BE2C (cell line): ENCODE measurements at places on chromosomes 2 and 18.

GRCh38 chr2:35410431-35411061, 945.0 kb upstream of the CRIM1 start:
- peak; percentile 66 for DNase-seq

DNA sequence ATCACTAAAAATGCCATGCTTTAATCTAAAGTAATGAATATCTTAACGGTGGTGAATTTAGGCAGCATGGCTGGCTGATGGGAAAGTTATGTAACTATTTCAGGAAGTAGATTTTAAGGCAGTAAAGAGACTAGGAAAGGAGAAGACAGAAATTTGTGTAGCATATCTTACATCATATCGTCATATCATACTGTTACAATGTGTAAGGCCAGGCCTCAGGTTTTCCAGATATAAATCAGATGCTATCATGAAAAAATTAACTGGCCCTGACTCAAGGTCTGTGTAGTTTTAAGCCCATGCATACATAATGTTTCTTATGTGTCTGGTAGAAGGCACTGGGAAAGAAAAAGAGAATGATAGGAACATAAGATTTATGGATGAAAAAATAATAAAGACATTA, 8.9 kb upstream of the FAP start:
- DNase-seq = no peak

GRCh38 chr2:206230060-206230762, 44.3 kb upstream of the ZDBF2 start:
- DNase-seq = peak; percentile 62

- DNase-seq = no peak
These were observed 29.4 kb upstream of the FN1 start for GRCh38 chr2:215465256-215465655.

DNA sequence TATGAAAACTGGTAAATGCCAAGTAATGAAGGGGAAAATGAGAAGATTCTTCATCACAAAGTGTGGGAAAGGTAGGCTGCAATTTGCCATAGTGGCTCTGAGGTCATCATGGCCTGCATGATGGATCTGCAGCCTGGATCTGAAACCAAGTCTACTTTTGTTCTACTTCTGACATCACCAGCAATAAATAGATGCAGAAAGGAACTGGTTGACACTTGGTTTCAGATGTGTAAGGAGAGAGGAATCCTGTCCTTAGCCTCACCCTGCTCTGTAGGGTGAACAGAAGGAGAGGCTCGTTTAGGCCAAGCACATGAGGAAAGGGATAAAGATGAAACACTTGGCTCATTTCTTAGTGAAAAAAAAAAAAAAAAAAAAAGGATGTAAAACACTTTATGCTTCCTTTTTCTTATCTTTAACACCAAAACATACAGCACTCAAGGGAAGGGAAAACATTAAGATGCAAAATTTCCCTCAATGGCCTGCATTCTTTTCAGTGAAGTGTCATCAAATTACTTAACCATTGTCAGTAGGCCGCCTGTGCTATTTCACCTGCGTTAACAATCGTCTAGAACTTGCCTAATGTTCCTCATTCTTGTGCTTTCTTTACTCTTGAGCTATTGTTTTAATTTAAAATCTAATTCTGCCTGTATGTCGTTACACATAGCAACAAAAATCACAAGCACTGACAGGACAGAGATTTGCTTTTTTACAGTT, 3.9 kb downstream of the NEB start:
- DNase-seq = no peak

- DNase-seq = no peak
These were observed 34.1 kb downstream of the TRABD2A start for GRCh38 chr2:84846741-84847142.

GRCh38 chr2:184599054-184599871, 934 bp downstream of the ZNF804A start:
- DNase-seq = peak; percentile 20

- no peak for DNase-seq
These were observed 55.9 kb downstream of the UNC50 start for GRCh38 chr2:98664323-98664722.

GRCh38 chr2:152646775-152647174, 70.5 kb downstream of the PRPF40A start:
- DNase-seq = no peak

GRCh38 chr2:179793238-179793637, 68.2 kb downstream of the ZNF385B start:
- no peak for DNase-seq

DNA sequence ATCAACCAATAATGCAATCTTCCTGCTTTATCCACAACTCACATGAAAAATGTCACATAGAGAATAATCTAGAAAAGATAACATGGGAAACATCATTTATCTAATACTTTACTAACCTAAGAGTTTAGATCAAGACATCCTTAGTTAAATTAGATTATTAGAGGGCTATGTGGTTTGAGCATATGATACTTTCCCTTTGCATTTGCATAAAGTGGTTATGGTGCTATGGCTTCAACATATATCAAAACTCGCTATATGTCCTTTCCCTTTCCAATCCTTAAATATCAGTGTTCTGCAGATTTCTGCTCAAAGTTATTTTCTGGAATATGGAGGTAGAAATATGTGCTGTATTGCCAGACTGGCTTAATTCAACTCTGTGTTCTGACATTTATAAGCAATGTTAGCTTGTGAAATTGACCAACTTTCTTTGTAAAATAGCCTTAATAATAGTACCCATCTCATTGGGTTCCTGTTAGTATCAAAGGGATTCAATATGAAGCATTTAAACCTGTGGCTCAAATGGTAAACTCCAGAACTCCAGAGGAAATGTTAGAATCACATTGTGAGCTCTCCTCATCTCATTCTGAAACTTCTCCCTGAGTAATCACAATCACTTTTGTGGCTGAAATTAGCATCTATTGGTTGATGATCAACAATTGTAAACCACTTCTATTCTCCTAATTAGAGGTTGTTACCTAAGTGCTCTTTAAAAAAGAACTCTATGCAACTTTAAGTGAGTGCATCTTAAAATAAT, 1089.9 kb upstream of the SLC39A10 start:
- no peak for DNase-seq

DNA sequence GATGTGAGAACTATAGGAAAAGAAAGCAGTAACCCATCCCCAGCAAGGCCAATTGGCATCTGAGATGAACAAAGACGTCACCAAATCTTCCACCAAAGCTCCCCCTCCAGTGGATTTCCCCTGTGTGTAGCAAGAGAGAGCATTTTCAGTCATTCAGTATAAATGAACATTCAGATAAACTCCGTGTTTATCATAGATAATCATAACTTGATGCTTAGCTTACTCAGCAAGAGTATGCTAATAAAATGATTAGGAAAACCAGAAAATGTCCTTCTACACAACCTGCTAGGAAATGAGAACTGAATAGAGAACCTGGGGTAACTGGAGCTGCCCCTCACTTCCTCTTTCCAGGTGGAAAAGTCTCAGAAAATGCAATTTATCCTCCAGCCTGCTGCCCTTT, 198.0 kb upstream of the CCDC150 start:
- DNase-seq = no peak

GRCh38 chr2:209653134-209653533, 118.5 kb upstream of the UNC80 start:
- no peak for DNase-seq

- DNase-seq = no peak
These were observed 43.9 kb upstream of the CNOT11 start for GRCh38 chr2:101208830-101209229.

- DNase-seq = no peak
These were observed 31.0 kb downstream of the PXDN start for GRCh38 chr2:1713142-1713838.

GRCh38 chr2:237412988-237413776, 782 bp downstream of the COL6A3 start:
- DNase-seq = no peak

DNA sequence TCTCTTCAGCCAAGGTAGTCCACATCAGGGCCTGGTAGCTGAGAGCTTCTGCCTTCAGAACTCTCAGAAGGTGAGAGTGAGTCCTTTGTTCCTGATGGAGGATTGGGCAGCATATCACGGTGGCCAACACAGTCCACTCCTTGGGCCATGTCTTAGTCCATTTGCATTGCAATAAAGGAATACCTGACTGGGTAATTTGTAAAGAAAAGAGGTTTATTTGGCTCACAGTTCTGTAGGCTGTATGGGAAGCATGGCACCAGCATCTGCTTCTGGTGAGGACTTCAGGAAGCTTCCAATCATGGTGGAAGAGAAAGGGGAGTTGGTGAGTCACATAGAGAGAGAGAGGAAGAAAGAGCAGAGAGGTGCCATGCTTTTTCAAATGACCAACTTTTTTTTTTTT, 98.8 kb downstream of the ADCYAP1 start:
- no peak for DNase-seq

- DNase-seq = no peak
These were observed 189.4 kb upstream of the LHCGR start for GRCh38 chr2:48944956-48945355.

GRCh38 chr2:54318821-54319220, 62.8 kb upstream of the TSPYL6 start:
- DNase-seq = peak; percentile 36

DNA sequence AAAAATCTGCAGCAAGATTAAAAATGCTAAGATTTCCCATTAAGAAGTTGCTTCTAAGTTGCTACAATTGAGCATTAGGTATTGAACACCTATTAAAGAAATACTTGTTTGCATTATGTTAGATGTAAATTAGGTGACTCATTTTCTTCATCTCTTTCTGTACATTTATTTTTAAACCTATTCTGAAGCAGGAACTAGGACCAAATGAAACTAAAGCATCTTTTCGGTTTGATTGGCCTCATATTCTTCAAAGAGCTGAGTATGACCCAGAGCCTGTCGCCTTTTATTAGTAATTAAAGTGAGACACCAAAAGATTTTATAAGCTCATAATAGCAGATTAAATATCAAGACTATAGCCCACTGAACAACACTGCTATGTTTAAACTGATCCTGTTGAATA, 83.4 kb upstream of the ZEB2 start:
- no peak for DNase-seq

DNA sequence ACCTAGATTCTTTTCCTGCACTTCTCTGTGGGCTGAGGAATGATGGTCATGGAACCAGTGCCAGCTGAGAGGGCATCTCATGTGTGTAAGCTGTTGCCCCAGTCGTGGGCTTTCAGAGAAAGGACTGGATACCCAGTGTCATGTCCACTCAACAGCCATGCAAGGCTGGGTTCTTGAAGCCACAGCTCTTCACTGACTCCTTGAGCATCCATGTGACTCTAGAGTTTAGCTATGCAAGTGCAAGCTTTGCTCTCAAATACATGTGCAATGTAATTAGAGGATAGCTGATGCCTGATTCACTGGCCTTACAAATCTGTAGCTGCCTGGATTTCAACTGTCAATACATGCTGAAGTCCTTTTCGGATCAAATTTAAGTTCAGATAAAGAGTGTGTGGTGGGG, 46.8 kb upstream of the EML6 start:
- DNase-seq = no peak

DNA sequence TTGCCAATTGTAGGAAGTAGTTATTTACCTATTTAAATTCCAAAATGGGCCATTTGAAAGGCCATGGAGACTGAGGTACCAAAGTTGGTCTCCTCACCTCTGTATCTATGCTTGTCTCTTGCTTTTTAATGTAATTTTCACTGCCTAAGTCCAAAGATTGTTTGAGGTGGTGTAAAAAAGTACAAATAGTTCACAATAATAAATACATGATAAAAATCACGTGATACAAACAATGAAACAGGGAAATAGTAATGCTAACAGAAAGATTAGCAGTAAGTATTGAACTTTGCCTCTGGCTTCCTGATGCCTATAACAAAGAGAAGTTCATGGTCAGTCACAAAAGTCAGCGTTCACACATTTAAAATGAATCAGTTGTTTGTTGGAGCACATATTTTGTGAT, 67.6 kb downstream of the CNTNAP5 start:
- no peak for DNase-seq

- DNase-seq = no peak
These were observed 328.6 kb downstream of the CDH2 start for GRCh38 chr18:27848336-27848735.

DNA sequence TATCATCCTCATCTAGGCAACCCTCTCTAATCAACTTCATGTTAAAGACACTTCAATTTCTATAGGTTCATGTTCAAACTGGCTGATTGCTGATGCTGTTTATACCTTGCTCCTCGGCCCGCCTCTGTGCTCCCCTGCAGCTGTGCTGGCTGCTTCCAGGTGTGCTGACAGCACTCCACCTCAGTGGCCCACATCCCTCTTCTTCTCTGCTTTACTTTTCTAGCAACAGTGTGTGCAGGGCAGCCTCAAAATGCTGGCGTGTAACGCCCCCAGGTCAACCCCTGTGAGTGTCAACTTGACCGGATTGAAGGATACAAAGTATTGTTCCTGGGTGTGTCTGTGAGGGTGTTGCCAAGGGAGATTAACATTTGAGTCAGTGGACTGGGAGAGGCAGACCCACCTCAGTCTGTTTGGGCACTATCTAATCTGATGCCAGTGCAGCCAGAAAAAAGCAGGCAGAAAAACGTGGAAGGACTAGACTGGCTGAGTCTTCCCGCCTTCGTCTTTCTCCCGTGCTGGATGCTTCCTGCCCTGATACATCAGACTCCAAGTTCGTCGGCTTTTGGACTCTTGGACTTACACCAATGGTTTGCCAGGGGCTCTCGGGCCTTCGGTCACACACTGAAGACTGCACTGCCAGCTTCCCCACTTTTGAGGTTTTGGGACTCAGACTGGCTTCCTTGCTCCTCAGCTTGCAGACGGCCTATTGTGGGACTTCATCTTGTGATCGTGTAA, 94.7 kb downstream of the COL6A3 start:
- no peak for DNase-seq

- no peak for DNase-seq
These were observed 31.1 kb downstream of the TSHZ1 start for GRCh38 chr18:75241705-75242104.

GRCh38 chr2:46335391-46336282, 38.4 kb downstream of the EPAS1 start:
- DNase-seq = no peak

DNA sequence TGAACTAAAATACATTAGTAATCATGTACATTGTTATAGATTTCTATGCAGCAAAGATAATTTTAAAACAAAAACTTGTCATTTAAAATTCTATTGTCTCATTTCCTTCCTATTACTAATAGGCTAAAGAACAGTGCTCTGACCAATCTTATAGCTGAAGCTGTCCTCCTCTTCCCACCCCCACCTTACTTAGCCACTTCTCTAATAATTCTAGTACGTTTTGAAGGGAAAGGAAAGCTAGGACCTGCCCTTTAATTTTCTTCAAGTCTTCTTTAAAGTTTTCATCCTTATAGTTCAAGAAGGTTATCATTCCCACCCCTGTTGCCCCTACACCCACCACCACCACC, 121.6 kb downstream of the RBMS1 start:
- no peak for DNase-seq

- no peak for DNase-seq
These were observed 52.3 kb downstream of the RAB10 start for GRCh38 chr2:26086155-26086637.

DNA sequence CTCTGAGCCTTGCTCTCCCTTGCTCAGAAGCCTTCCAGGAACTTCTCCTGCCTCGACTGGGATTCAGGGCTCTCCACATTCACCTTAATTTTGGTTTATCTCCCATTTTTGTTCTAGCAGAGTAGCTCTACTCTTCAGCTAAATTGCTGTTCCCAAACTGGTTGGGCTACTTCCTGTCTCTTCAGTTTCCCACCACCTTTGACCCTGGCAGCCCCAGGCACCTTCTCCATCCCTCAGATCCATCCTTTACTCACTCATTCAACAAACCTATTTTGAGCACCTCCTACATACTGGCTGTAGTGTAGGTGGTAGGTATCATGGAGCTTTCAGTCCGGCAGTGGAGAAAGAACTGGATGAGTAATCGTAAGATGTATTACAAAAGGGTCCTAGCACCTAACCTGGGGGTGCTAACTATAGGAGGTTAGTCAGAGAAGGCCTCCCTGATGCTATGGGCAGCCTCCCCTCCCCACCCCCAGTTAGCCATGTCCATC, 26.3 kb downstream of the MERTK start:
- DNase-seq = no peak
